ENCODE measurements at places on chromosomes 4 and X. TPM values are rescaled to one million over a fixed set of nuclear protein-coding genes. Genes with fewer than 3 reads are reported as not detected.

DDIT4L gene
- total RNA-seq = 0.25 TPM

RHOXF2 gene
- not detected for total RNA-seq

RIPPLY1 gene
- total RNA-seq = 0.25 TPM

MCUB gene
- 29.5 TPM for total RNA-seq

VCX2 gene
- not detected for total RNA-seq

ADGRG2 gene
- 3.0 TPM for total RNA-seq

KCNE5 gene
- 1.5 TPM for total RNA-seq

RAI2 gene
- 3.4 TPM for total RNA-seq

ADGRG4 gene
- total RNA-seq = not detected

STPG2 gene
- 3.7 TPM for total RNA-seq

GC gene
- not detected for total RNA-seq

CXCL10 gene
- not detected for total RNA-seq
